IMR-90 (cell line): ENCODE measurements at places on chromosomes 2 and 18. TPM values are rescaled to one million over a fixed set of nuclear protein-coding genes. Genes with fewer than 3 reads are reported as not detected.

DNA sequence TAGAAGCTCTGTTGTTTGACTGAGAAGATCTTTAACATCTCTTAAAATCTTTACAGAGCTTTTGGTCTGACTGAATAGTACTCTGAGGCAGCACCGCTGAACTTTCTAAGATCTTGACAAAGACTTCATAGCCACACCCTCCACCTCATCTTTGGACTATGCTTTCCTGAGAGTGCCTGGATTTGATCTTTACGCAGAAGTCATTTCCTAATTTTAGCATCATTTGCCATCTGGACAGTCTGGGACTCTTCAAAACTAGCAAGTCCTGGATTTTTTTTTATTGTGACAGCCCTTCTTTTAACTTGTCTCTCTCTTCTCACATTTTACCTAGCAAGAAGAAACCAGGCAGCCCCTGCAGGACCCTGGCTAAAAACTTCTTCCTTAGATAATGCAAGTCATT lies 188.8 kb downstream of the CTIF start:
- no peak for DNase-seq

DNA sequence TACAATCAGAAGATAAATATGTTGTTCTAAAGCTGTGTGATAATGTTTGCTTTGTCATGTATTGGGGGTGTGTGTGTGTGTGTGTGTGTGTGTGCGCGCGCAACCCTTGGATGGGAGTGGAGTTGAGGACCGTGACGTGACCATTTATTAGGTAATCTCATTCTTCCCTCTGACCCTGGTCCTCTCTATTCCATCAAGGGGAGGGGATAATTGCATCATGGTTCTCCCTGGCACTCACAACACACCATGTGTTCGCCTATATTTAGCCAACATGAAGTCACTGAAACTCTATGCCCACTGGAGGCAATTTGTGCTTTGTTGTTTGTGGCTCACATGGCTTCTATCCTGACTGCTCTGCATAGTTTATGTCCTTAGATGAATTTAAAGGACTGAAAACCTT lies 79.8 kb upstream of the LRPPRC start:
- peak; percentile 52 for DNase-seq

DNA sequence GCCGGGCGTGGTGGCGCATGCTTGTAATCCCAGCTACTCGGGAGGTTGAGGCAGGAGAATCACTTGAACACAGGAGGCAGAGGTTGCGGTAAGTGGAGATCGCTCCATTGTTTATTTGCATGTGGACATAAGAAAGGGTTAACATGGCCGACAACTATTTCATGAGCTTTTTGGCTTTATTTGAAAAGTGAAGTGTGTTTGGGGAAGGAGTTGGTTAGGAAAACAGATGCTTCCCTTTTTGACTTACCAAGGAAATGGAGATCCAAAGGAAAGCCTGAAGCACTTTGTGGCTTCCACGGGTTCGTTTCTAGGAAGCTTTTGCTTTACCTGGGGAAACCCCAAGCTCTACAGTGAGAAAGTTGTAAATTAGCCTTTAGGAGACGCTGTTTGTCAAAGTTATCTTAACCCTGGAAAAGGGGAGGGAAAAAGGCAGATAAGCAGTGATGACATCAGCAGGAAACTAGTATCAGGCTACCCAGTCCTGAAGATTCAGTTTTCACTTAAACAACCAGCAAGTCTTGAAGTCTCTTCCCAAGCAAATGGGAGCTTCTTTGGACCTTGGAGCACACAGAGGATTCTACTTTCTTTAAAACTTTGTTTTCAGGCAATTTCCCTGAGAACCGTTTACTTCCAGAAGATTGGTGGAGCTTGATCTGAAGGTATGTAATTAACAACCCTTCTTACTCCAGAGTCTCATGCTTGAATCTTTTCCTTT lies at the start of gene CASP10:
TSS of gene CASP10 (plus strand) at position 492 of the 715 bp plus-strand sequence. CDS start 2,637 bp downstream, outside the sequence.
- peak; percentile 55 for DNase-seq

- no peak for DNase-seq
Measured at GRCh38 chr2:68809324-68810240, 61.6 kb downstream of the BMP10 start.

DNA sequence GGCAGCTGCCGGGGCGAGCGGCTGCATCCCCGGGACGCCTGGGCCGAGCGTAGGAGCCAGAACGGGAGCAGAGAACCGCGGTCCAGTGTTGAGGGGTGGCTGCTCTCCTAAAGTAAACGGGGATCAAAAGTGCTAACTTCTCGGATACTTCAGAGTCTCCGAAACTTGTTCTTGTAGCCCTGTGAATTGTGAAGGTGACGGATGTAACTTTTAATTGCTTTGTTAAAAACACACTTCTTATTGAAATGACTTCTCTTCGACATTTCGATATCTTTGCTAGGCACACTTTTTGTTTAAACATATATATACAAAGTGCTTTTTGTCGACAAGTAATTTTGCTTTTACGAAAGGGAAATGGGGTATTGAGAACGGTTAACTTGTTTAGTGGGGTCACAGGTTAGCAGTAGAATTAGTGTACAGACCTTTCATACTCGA lies 540 bp downstream of the ATP9B start:
- peak; percentile 15 for DNase-seq

GRCh38 chr2:54569745-54570301 lies 113.7 kb downstream of the SPTBN1 start:
- DNase-seq: no peak

DNA sequence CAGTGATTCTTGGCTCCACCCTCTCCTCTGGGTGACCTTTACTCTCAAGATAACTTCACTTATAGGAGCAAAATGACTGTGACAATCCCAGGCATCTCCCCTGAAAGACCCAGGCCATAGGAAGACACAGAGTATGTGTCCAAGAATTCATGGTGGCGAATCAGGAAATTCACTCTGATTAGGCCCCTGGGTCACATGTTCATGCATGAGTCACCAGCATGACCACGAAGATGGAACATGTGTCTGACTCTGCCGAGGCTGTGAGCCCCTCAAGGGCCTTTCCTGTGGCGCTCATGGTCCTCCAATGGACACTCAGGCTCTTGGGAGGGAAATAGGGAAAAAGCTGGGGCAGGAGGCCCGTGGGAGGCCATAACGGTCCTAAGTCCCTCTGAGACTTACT lies 74.0 kb upstream of the TEX51 start:
- DNase-seq: no peak

GRCh38 chr2:61660511-61661388 lies 122.6 kb upstream of the XPO1 start:
- no peak for DNase-seq

DNA sequence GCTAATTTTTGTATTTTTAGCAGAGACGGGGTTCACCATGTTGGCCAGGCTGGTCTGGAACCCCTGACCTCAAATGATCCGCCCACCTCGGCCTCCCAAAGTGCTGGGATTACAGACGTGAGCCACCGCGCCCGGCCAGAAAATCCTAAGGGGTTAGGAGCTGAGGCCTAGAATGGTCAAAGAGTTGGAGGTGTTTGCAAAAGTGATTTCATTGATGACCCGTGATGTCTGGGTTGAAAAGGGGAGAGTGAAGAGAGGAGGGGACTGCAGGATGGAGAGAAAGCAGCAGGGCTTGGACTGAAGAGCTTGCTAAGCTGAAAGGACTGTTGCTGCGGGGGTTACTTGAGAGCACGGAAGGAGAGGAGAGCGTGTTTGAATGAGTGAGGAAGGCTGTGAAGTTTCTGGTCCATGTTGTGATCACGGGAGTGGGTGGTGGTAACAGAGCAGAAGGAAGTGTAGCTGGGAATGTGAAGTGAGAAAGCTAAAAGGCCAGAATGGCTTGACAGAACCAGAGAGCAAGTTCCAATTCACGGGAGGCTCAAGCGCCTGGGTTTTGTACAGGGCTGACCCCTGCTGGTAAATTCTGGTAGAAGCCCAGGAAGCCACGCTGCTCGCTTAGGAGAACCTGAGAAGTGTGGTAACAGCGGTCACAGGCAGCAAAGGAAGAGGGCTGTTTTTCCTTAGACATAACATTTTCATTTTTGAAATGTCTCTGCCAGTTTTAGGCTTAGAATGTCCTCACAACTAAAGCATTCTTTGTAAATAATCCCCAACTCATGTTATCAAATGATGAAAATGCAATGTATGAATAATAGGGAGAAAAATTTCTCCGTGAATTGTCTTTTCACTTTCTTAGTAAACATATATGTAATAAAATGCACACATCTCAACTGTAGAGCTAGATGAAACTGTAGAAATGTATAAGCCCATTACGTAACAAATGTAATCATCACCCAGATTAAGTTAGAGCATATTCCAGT lies 40.5 kb upstream of the ACTR2 start:
- peak; percentile 75 for DNase-seq

DNA sequence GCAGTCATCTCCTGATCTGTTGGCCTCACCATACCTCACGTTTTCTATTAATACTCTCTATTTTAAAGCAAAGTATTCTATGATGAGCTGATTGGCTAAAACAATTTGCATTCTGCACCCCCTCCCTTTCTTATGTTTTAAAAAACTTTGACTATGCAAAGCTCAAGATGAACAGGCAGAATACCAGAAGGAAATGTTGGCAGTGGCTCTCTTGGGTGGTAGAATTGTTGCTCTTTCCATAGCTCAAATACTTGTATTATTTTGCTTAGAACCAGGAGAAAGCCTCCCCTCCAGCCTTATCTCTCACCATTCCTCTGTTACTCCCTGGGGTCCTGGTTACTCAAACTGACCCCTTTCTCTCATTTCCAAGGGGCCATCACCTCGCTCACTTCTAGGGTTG lies 14.4 kb downstream of the GPR45 start:
- no peak for DNase-seq

DNA sequence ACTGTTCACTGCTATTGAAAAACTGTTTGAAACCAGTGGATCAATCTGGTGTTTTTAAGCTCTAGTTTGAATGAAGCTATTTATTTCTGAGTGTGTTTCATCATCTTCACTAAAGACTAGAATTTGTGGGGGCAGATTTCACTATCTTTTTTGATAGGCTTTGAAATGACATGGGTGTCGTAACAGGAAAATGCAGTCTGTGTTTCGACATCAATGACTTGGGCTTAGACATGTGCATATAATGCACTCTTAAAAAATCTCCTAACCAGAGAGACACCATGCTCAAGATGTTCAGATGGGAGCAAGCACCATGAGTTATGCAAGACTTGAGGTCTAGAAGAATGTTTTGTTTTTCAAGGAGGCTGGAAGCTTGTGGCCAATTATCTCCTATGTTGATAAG lies 221.6 kb downstream of the GPD2 start:
- no peak for DNase-seq

- DNase-seq: peak; percentile 16
Measured at GRCh38 chr2:175807031-175807873, 194.8 kb downstream of the LNPK start.

DNA sequence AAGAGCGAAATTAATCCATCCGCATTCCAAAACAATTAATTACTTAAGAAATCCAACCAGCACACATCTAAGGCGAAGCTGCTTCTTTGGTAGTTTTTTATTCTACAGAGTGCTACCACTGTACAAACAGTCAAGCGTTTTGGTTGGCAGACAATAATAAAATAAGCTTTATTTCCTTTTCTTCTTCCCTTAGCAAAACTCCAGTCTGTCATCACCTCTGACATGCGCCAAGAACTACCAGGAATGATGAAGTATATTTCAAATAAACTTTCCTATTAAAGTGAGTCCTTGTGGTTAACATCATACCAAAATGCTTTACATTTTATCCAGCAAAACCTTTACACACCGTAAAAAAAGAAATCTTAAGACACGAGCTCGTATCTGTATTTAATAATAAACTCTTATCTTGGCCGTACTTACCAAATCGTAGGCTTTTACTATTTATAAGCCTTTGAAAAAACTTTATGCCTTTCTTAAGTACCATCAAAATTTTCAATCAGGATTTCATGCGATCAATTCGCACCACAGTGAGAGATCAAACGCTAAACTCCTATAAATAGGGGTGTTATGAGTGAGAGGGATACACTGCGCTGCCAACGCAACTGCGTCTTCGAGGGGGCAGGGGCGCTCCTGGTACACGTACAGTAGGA lies 1.3 kb downstream of the ATL2 start:
- DNase-seq: peak; percentile 45

GRCh38 chr18:42583283-42583731 lies 532.2 kb downstream of the RIT2 start:
- no peak for DNase-seq

- DNase-seq: no peak
Measured at GRCh38 chr2:181367906-181368435, 89.2 kb upstream of the ITGA4 start.

DNA sequence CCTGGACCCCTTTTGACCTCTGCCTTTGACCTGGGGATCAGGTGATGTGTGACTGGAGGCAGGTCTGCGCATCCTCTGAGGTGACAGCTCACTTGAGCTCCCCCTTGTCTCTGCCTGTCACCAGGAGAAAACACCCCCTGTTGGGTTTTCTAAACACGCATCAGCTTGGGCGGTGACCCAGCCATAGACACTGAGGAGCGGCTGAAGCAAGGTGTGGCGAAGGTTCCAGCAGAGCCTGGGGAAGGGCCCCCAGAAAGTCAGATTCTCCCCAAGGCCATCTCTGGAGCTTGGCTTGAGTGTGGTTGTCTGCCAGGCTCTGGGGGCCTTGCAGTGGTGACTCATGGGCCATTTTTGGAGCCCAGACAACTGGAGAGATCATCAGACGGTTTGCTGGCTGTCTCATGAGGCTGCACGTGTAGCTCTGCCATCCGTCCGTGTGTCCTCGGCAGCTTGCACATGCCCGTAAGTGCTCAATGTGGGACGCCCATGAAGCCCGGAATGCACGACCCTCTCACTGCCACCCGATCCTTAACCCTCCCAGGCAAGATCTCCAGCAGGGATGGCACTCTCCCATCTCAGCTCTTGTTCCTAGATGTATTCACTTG lies 29.4 kb downstream of the SIX3 start:
- DNase-seq: peak; percentile 18

DNA sequence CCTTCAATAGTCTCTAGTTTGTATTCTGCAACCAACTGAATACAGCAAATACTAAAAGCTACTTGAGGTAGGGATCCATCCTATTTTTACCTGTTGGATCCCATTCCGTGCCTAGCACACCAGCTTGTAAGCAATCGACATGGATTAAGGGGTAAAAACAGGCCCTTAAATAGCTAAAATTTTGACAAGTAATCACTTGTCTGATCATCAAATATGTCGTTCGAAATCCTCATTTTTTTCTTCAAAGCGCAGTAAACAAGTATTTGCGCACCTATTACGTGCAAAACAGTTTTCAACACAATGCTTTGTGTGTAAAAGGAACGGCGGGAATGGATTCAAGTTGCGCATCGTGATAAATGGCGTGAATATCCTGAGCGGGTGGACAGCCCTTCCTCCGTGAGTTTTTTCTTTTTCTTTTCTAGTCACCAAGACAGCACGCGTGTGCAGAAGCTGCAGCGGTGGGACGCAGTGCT lies 1.4 kb upstream of the ACVR2A start:
- no peak for DNase-seq

- DNase-seq: no peak
Measured at GRCh38 chr2:186966015-186966414, 117.0 kb upstream of the ZSWIM2 start.

C1QL2 gene
- total RNA-seq: not detected in 2 replicates

SLC9A4 gene
- not detected in 2 replicates for total RNA-seq

IL1R1 gene
- 6.5 and 8.1 TPM in 2 replicates for total RNA-seq

NAT8 gene
- not detected in 2 replicates for total RNA-seq

DAPL1 gene
- not detected in 2 replicates for total RNA-seq

CCDC74B gene
- total RNA-seq: 3.6 and 3.9 TPM in 2 replicates

PROKR1 gene
- total RNA-seq: not detected in 2 replicates

GPR148 gene
- total RNA-seq: not detected in 2 replicates

COL4A4 gene
- 0.28 TPM in 1 of 2 replicates, not detected in the other for total RNA-seq

VAMP5 gene
- 13.8 and 27.8 TPM in 2 replicates for total RNA-seq

SAP130 gene
- total RNA-seq: 5.0 and 6.1 TPM in 2 replicates

RAB6C gene
- total RNA-seq: under 0.01 TPM in 1 of 2 replicates, not detected in the other

CCDC68 gene
- 0.54 and 1.4 TPM in 2 replicates for total RNA-seq

SCN9A gene
- total RNA-seq: 135 and 179 TPM in 2 replicates

MOGAT1 gene
- not detected in 2 replicates for total RNA-seq

CCDC195 gene
- not detected in 2 replicates for total RNA-seq
